ENCODE measurements at places on chromosomes 1 and 21.
A peak's percentile ranks its signal among the peaks of the same experiment; 100 is the strongest.

- no peak for DNase-seq
These were observed 342.6 kb upstream of the NFIA start for GRCh38 chr1:60739729-60740128.

GRCh38 chr1:161994175-161994668 is 29.4 kb downstream of the OLFML2B start:
- DNase-seq = no peak

- no peak for DNase-seq
These were observed 32.9 kb upstream of the ITLN2 start for GRCh38 chr1:160987359-160988050.

GRCh38 chr1:41683681-41684500 is 199.4 kb upstream of the EDN2 start:
- DNase-seq = no peak

DNA sequence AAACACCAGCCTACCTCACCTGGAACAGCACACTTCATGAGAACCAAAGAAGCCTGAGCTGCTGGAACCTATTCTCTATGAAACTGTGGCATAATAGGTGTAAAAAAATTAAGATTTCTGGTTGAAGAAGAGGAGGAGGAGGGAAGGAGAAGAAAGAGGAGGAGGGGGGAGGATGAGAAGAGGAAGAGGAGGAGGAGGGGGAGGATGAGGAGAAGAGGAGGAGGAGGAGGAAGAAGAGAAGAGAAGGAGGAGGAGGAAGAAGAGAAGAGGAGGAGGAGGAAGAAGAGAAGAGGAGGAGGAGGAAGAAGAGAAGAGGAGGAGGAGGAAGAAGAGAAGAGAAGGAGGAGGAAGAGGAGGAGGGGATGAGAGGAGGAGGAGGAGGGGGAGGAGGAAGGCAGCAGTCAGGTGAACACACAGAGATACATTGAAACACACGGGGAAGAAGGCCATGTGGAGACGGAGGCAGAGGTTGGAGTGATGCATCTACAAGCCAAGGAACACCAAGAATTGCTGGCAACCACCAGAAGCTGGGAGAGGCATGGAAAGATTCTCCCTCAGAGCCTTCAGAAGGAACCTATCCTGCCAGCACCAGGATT is 8.2 kb downstream of the ACTA1 start:
- DNase-seq = no peak

- DNase-seq = peak; percentile 77
These were observed 561 bp upstream of the COQ8A start for GRCh38 chr1:226939438-226940028.

DNA sequence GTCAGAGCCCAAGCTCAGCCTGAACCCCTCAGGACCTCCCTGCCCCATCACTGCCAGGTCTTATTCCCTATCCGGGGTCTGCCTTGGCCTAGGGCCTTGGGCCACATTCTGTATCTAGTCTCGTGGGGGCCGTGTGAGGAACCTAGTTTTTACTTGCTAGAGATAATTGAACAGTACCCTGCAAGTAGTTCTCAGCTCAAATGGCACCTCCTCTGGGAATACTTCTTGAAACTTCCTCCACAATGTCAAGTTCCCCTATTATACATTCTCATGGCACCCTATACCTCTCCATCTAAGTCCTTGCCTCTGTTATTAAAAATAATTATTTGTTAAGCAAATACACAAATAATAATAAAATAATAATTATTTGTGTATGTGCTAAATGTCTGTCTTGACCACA is 32.9 kb upstream of the CSF1 start:
- no peak for DNase-seq

DNA sequence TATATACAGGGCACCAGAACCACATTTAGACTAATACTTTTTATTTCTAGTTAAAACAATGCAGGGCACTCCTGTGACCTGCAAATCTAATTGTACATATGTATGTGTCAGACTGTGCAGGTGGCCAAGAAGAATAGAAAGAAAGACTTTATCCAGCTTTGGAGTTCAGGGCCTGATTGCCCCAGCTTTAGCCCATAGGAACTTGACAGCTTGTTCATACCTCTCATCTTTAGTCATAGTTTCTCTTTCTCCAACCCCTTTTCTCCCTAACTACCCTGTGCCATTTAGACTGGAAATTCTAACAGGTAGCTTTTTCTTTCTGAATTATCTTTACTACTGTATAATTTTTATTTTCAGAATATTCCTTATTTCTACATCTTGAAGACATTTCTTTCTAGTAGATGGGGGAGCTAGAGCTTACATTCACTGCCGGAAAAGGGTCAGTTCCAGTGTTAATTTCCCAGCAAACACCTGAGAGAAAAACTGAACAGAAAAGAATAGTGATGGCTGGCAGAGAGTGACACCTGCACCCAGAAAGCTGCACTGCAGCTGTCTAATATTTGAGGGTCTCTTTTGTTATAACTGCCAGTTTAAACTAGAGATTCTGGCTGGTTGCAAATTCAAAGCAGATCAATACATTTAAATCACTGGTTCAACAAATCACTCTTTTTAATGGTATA is 8.4 kb downstream of the YBX1 start:
- peak; percentile 16 for DNase-seq

- DNase-seq = no peak
These were observed 217.3 kb upstream of the FGGY start for GRCh38 chr1:59079434-59080140.

- DNase-seq = no peak
These were observed 40.9 kb upstream of the PADI1 start for GRCh38 chr1:17163789-17164666.

DNA sequence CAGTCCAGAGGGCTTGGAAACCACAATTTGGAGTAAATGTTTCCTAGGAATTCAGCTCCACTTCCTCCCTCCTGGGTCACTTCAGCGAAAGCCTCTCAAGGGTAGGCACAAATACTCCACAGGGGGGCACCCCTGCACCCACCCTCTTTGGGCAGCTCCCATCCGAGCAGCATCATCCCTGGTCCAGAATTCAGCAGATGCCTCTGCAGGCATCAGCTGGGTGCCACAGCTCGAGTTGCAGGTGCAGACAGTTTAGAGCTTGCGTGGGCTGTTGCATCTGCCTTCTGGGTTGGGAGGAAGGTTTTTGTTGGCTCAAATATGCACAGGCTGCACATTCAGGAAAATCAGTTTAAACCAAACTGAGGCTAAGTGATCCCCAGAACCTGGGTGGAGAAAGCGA is 25.0 kb downstream of the KANK4 start:
- no peak for DNase-seq

DNA sequence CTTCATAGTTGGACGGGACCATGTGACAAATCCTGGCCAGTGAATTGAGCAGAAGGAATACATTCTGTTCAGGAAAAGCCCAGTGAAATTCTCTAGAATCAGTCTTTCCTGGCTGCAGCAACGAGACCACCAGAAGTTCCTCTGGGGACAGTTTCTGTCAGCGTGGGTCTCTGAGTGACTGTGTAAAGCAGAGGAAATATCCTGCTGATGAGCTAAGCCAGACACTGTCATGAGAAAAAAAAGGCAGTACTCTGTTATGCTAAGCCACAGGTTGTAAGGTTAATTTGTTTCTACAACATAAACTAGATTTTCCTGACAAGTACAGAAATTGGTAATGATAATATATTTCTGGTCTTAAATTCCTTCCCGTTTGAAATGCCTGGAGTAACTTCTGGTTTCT is 664.4 kb downstream of the LMO4 start:
- DNase-seq = no peak

GRCh38 chr1:170309389-170310013 is 163.7 kb downstream of the NTMT2 start:
- DNase-seq = no peak

DNA sequence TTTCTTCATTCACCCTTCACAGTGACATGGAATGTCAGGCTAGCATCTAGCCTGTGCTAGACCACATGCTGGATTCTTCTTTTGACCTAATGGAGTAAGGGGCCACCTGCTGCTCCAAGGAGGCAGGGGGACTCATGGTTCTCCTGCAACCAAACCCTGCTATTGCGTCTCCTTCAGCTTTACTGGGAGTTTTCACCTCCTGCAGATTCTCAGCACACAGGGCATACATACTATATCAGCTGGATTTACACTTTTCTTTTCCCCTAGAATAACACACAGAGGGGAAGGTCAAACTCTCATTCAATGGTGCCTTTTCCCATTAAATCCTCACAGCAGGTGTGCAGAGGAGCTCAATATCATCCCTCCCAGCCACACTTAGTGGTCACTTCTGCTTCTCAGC is 16.6 kb upstream of the AK5 start:
- no peak for DNase-seq

DNA sequence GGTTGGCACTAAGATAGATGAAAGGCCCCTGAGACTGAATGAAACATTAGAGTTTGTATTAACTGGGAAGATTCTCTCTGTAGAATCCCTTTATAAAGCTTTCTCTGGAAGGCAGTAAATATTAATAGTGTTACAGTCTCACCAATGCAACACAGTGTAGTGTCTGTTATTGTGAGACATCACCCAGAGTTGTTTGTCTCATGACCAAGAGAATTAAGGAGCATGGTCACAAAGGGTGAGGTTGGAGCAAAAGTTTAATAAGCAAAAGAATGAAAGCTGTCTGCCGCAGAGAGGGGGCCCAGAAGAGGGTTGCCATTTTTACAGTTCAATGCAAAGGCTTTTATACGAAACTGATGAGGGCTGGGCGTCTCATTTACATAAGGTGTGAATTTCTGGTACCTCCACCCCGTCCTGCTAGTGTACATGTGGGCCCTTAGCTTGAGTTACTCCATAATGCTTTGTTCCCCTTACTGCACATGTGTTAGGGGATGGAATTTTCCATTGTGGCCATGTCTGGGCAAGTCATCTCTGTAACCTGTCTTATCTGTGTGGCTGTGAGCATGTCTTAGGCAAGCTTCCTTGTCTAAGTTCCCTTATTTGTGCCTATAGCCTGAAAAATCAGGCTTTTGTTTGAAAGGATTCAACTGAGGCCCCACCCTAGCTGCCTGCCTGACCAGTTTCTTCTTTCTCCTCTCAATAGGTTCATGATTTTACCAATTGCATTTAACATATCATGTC is 184.1 kb downstream of the RASAL2 start:
- DNase-seq = no peak

DNA sequence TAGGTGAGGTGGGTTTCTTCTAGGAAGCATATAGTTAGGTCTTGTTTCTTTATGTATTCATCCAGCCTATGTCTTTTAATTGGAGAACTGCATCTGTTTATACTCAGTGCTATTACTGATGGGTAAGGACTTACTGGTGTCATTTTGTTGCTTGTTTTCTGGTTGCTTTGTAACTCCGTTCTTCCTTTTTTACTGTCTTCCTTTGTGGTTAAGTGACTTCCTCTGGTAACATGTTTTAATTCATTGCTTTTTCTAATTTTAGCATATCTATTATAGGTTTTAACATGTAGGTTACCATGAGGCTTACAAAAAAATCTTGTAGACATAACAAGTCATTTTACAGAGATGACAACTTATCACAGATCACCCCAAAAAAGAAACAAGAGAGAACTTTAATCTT is 160.8 kb downstream of the VAV3 start:
- no peak for DNase-seq

- DNase-seq = no peak
These were observed 660 bp upstream of the PDE4B start for GRCh38 chr1:65791801-65792668.

- DNase-seq = peak; percentile 35
These were observed at the start of gene LBR for GRCh38 chr1:225427235-225428067. LBR (minus strand) TSS chr1:225428038; CDS start chr1:225424075, 3,963 bp downstream.

DNA sequence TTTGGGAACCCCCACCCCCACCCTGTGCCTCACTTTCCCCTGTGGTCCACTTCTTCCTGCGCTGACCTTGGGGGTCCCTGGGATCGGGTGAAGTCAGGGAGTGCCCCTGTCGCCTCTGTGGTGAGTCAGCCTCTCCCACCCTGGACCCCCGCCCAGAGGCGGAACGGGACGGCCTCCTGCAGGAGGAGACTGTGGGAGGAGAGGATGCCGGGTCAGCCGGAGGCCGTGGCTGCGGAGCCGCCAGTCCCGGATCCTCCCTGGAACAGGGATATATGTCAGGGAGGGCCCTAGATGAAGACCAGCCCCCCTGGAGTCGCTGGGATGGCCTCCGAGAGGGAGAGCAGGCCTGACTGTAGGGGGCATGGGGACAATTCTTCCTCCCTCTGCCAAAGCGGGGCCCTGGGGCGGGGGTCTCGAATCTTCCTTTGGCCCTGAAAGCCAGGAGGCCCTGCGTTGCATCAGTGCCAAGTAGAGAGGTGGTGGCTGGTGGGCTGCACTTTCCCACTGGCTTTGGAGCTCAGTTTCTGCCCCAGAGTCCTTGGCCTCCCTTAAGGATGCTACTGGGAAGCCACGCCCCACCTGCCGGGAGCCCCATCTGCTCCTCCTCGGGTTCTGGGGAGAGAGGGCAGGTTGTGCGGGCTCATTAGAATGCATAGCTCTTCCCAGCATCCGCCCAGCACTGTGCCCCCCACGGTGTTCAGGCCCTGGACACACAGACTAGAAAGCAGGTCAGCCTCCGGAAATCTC is 930 bp downstream of the ARHGEF10L start:
- peak; percentile 35 for DNase-seq

- no peak for DNase-seq
These were observed 404.8 kb downstream of the KCTD3 start for GRCh38 chr1:215971793-215972441.

- no peak for DNase-seq
These were observed 203.2 kb downstream of the SETD4 start for GRCh38 chr21:35857095-35857494.

DNA sequence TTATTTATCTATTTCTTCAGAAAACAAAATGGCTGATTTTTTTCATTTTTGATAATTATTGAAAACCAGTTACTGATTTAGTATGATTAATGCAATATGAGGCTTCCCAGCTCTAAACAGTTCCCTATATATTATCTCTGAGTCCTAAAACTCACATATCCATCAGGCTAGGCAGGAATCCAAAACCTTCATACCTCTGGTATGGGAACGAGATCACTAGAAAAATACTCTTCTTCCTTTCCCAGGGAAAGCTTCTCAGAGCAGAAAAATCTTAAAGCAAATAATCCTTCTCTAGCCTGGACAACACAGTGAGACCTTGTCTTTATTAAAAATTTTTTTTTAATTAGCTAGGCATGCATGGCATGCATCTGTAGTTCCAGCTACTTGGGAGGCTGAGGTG is 42.5 kb downstream of the KDM5B start:
- DNase-seq = no peak

- peak; percentile 4 for DNase-seq
These were observed 52.1 kb upstream of the LAPTM5 start for GRCh38 chr1:30809514-30810263.

- DNase-seq = no peak
These were observed 836.7 kb downstream of the PLA2G4A start for GRCh38 chr1:187665483-187665882.
